ENCODE measurements at places on chromosomes 2 and 18.

DNA sequence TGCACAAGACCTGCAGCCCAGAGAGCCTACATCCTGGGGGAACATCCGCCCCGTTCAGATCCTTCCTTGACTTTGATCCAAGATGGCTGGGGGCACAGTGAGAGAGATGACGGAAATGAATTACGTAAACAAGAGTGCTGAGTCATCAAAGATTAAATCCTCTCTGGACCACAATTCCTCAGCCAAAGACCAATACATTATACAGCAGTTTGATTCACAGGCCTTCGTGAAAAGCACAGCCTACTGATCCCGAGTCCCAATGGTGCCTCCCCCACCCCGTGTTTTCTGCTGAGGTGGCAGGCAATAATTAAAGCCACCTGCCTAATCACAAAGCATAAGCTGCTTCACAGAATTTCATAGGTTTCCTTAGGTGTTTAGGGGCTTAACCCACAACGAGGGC, 43.0 kb downstream of the MYO5B start:
- no peak for DNase-seq

GRCh38 chr2:11094021-11094810, 61.1 kb upstream of the SLC66A3 start:
- no peak for DNase-seq

- DNase-seq = no peak
These were observed 82.2 kb upstream of the RMP24 start for GRCh38 chr18:35890323-35890722.

GRCh38 chr2:26855466-26855865, 7.5 kb downstream of the DPYSL5 start:
- no peak for DNase-seq

DNA sequence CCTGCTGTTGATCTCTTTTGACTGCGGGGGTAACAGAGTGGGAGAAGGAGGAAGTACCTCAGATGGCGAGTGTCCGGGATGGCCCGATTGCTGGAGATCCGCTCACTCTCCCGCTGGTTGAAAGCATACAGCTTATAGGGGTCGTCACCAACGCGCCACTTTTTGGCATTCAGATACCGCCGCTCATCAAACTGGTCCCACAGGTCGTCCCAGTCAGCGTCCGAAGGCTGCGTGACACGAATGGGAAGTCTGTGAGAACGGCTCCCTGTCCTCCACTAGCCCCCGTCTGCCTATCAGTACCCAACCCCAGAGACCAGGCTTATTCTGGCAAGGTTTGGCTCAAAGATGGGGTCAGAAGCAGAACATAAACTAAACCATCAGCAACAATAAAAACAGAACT, 145.5 kb downstream of the GALNT14 start:
- no peak for DNase-seq

GRCh38 chr2:118613737-118614136, 233.7 kb downstream of the EN1 start:
- no peak for DNase-seq

DNA sequence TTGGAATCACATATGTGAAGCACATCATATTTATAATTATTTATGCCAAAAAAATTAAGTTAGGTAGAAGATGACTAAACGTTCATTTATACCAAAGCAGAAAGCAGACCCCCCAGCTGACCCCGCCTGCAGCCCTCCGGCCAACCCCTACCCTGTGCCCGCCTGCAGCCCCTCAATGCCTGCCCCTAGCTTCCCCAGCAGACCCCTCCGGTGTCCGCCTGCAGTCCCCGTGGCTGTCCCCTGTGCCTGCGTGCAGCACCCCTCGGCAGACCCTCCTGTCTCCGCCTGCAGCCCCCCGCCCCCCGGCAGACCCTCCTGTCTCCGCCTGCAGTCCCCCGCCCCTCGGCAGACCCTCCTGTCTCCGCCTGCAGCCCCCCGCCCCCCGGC, 136.2 kb downstream of the NFATC1 start:
- no peak for DNase-seq

- no peak for DNase-seq
These were observed 99.6 kb upstream of the RIOK3 start for GRCh38 chr18:23353459-23353858.

DNA sequence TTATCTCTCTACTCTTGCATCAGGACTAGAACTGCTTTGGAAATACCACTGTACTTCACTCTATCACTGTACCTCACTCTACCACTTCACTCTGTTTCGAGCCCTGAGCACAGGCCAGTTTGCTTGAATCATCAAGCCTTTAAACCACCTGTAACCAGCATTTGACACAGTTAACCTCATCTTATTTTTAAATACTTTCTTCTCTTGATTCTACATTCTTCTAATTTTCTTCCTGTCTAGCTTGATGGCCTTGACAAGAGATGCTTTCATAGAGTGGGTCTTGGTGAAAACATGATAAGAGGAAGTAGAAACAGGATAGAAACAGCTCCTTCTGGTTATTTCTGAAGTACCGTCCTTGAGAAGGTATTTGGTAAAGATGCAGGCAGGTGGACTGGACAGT, 78.1 kb downstream of the SPIRE1 start:
- no peak for DNase-seq

GRCh38 chr2:88054782-88055370, 707 bp downstream of the KRCC1 start:
- DNase-seq = no peak

DNA sequence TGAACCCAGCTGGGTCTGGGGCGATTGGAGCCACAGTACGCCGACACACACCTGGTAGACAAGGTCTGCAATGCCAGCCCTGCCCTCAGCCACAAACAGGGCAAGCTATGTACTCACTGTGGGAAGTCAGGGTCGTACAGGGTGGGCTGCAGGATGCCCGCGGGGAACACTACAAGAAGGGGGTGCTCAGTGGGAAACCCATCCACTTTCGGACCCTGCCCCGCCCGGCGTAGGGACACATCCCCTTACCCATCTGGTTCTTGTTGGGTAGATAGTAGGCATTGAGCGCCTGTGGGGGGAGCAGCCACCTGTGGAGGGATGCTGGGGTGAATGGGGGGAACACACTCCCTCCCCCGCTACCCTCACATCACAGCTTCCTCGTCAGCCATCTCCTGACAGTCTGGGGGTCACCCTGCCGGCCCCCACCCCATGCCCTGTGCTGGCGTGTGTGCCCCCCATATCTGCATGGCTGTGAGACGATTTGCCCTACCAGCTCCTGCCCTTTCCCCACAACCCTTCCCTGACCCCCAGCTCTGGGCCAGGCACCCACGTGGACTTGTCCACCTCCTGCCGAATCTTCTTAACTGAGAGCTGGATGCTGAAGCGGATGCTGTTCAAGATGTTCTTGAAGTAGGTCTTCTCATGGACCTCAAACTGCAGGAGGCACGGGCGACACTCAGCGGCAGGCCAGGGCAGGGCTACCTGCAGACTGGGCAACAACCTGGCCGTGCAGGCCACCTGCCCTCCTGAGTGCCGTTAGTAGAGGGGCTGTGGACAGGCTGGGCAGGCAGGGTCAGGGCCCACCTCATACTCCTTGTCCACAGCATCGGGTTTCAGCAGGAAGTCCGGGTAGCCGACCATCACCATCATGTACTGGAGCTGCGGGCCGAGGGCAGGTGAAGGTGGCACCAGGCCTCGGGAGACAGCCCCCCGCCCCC, 5.1 kb downstream of the ECEL1 start:
- no peak for DNase-seq

- DNase-seq = no peak
These were observed 303.4 kb upstream of the NCKAP5 start for GRCh38 chr2:133871545-133872209.
